ENCODE measurements at places on chromosomes 1 and 21.

- no peak for DNase-seq
These were observed 4.5 kb downstream of the RHBG start for GRCh38 chr1:156373546-156373945.

GRCh38 chr21:37385179-37385765 lies 18.7 kb downstream of the DYRK1A start:
- DNase-seq: no peak

- no peak for DNase-seq
These were observed 2.2 kb downstream of the C1QTNF12 start for GRCh38 chr1:1244192-1244811.

DNA sequence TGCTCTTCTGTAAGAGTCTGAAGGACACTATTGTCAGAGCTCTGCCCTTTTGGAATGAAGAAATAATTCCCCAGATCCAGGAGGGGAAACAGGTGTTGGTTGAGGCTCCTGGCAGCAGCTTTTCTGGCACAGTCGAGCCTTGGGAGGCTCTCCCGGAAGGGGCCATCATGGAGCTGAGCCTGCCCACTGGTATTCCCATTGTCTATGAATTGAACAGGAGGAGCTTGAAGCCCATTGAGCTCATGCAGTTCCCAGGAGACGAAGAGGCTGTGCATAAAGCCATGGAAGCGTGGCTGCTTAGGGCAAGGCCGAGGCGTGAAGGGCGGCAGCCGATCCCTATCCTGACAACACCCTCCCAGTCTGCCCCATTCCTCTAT lies 26.6 kb downstream of the UBE4B start:
- DNase-seq: no peak

- DNase-seq: no peak
These were observed 30.4 kb downstream of the TFAP2E start for GRCh38 chr1:35603468-35603867.

GRCh38 chr1:217622042-217622441 lies 8.8 kb downstream of the GPATCH2 start:
- no peak for DNase-seq

DNA sequence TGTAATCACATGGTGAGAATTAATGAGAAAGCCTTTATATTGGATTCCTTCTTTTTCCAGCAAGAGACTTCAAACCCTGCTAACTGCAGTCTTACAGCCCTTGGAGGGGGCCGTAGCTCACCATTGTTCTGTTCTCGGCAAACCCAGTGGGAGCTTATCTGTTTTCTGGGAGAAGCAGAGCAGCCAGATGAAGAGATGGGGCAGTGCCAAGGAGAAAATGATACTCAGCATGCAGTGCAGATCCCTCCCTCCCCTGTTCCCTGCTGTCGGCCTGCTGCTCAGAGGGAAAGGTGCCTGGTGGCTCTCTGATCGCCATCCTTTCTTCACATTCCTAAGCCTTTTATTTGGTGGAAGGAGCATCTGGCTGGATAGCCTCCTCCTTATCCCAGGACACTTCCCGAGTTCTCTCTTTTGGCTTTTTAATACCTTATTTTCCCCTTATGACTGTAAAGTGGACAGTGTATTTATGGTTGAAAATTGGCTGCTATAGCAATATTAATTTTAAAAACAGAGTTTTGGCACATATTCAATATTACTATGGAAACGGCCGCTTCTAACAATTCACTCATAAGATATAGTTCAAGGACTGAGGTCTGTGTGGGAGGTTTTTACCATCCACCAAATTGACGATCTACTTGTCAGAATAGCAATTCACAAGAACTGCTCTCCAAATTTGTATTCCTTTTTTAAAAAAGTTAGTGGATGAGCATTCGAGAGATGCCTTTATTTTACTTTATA lies 203.4 kb downstream of the CRB1 start:
- no peak for DNase-seq

DNA sequence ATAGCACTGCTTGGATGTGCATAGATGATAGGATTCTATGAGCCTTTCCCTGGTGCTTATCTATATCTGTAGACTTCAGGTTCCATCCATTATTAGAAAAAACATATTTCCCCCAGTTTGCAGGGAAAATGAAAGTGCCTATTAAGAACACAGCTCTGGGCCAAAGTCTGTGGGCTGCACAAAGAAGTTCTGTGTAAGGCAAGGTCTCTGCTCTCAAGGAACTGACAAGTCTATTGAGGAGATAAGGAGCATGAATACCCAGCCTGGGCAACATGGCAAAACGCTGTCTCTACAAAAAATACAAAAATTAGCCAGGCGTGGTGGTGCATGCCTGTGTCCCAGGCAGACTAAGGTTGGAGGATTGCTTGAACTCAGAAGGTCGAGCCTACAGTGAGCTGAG lies 22.3 kb upstream of the SDE2 start:
- DNase-seq: no peak

DNA sequence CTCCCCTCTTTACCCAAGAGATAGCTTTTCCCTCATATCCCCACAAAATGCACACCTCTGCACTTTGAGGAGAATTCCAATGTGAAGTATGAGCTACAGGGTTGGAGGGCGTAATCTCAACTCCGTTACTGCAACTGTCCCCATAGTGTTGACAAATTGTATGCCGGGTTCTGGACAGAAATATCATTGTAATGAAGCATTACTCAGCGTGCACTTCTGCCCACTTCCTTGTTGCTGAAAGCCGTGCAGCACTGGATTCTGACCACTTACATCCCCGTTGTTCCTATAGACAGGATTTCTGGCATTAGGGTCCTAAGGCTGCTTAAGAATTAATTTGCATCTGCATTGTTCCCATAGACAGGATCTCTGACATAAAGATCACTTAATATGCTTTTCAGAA lies 205.6 kb downstream of the RHOU start:
- DNase-seq: no peak
